Stimulated activated CD4-positive, alpha-beta T cell treated with anti-CD3 and anti-CD28 coated beads, Interleukin-15, amount 100 ng/mL, for 1 hour (primary cell): ENCODE measurements at places on chromosomes 7 and 10.

GRCh38 chr10:76555067-76555670 lies 1082.4 kb downstream of the KCNMA1 start:
- no peak for DNase-seq

DNA sequence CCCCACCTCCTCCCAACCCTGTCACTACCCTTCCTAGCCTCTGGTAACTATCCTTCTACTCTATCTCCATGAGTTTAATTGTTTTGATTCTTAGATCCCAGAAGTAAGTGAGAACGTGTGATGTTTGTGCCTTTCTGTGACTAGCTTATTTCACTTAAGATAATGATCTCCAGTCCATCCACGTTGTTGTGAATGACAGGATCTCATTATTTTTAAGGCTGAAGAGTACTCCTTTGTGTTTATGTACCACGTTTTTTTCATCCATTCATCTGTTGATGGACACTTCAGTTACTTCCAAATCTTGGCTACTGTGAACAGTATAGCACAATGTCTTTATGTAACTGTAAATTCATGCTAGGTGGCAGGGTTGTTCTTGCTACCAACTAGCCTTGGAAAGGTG lies 461.6 kb downstream of the PLXDC2 start:
- DNase-seq: no peak

DNA sequence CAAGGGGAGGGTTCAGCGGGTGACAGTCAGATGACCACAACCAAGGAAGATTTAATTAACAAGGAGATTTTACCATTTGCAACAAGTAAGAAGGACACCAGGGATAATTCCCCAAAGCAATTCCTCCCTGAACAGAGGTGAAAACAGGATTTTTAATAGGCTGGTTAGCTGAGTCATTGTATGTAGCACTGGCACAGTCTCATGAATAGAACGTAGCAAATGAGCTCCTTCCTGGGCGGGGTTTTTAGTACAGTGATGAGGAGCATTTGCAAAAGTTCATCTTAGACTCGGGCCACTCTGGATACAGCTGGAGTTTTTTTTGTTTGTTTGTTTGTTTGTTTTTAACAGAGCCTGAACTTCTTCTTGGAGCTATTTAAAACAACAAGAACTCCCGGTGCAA lies 39.0 kb downstream of the TAC1 start:
- no peak for DNase-seq

GRCh38 chr10:100969187-100970075 lies at the start of gene SEMA4G:
Gene SEMA4G, plus strand, starts transcription at chr10:100969504. Its CDS starts 3,409 bp downstream, at chr10:100972913.
- no peak for DNase-seq

- DNase-seq: no peak
Observed at GRCh38 chr10:58109731-58110130, 158.0 kb downstream of the IPMK start.

- no peak for DNase-seq
Observed at GRCh38 chr7:17339139-17339538, 40.7 kb downstream of the AHR start.

- no peak for DNase-seq
Observed at GRCh38 chr10:71266918-71267442, 52.1 kb upstream of the SLC29A3 start.

DNA sequence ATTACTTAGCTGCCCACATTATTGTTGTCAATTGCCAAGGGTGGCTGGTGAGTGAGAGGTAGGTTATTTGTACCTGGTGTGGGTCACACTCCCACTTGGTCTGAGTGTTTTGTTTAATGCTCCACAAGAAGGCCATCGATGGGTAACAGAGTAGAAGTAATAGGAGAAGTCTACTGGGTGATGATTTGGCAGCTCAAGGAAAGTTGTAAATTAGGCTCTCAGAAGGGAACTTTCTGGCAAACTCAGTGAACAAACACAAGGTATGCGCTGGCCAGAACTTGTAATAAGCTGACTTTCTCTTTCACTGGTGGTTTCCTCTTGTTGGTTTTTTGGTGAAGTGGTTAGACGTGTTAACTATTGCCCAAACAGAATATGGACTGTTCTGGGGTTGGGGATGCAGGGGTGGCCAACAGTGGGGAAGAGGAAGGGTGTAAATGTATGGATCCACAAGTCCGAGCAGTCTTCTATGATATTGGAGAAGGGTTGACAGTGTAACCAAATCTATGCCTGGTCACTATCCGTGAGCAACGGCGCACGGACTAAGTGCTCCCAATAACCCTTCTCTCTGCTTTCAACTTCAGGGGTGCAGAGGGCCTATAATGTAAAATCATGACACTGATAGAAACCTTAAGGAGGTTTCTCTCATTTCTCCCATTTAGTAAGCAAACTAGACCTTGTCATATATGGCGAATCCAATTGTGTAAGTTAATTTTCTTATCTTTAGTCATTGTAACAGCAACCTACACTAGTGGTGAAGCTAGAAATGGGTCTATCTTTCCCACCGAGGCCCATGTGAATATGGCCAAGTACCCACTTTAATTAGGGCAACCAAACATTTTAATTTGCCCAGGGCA lies 212.8 kb downstream of the PTEN start:
- DNase-seq: no peak

DNA sequence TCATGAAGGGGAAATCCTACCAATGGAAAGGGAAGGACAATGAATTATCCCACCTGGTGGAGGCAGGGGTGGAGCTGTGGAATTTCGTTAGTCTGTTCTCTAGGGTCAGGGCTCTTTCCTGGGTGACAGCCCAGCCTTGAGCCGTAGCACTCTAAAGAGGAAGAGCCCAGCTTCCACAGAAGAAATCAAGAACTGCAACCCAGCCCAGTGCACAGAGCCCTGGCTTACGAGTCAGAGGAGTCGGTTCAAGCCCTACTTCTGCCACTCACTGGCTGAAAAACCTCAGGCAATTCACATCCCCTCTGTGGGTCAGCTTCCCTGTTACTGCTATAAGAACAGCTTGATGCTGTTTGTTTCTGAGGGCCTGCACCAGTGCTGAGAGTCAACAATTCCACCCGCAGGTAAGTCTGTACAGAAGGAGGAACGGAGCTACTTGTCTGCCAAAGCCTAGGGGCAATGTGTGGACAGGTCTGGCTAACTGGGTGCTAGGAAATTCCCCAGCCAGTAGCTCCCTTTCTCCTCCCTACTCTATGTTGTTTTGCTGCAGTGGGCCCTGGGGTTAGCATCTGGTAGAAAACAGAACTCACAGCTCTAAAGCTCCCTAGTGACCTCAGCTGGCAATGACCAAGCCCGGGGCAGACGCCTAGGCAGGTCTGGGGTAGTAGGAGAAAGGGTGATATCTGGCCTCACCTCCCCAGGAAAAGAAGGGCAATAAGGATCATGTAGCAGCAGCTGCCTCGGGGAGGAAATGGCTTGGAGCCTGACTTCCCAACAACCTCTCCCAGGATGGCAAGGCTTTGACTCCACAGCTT lies 3.3 kb downstream of the AVPI1 start:
- no peak for DNase-seq

DNA sequence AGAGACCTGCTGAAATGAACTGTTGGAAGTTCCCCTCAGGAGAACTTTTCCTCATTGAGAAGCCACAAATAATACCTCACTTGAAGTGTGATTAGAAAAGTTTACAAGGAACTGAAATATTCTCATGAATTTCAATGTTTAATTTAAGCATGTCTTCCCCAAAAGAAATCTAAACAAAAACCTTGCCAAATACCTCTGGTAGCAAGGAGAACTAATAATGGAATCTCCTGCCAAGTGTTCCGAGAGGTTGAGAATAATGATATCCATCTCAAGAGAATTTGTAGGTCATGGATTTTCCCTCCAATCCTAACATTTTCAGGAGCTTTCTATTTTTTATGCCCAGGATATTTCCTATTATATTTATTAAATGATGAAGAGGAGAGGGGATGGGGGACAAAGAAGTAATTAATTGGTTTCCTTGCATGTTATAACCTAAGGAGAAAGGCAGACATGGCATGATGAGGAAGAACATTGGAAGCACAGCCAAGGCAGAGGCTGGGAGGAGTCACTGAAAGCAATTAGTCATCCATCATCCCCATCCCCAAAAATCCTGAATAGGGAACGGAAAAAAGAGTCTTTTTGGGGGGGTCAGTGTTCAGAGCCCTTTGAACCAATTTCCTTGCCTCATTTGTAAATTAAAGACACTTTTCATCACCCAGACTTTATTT lies 93.6 kb upstream of the IL6 start:
- no peak for DNase-seq

- no peak for DNase-seq
Observed at GRCh38 chr10:126663880-126664279, 6.6 kb downstream of the C10orf90 start.

DNA sequence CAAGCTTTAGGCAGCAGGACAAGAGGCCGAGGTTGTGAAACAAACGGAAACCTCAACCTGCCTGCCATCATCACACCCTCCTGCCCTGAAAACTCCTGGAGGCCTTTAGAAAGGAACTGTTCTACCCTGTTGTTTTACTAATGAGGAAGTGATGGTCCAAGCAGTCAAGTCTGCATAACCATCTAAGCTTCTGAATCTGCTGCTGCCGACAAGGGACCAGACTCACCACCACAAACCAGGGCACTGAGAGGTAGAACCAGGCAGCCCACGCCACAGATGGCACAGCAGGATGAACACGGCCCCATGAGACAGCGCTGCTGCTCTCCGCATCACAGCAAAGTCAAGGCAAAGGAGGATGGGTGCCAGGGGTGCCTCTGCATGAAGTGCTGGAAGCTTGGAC lies 209.4 kb downstream of the CELF2 start:
- DNase-seq: no peak

DNA sequence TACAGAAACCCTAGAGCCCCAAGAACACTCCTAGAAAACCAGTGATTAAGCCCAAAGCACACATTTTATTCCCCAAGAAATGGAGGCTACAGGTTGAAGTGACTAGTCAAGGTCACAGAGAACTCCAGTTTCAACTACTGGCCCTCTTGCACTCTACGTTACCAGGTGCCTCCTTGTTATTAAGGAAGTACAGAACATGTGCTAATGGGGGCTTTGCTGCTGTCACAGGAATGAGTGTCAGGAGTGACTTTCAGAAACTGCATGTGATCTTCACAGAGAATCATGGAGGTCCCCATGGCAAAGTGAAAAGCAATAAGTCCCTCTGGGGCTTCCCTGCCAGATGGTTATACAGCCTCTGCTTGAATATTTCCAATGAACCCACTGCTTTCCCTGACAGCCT lies 19.3 kb downstream of the JAZF1 start:
- no peak for DNase-seq

- no peak for DNase-seq
Observed at GRCh38 chr10:76921383-76922010, 716.1 kb downstream of the KCNMA1 start.

DNA sequence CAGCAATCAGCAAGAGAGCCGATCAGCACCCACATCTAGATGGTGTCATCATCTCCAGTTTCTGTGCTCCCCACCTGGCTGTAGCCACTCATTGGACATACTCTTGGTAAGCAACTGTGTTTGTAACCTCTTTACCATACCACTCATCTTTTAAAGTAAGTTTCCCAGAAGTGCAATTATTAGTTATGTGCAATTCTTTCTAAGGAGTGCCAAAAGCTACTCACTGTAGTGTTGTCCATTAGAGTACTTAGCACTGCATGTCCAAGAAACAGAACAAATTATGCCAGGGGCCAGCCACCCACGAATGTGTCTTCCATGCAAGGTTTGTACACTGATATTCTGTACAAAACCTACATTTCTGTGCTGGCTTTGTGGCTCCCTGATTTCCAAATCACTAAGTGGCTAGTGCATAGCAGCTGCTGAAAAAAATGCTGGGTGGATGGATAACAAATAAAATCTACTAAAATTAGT lies 131.9 kb downstream of the SRPK2 start:
- DNase-seq: no peak

- DNase-seq: no peak
Observed at GRCh38 chr7:114823290-114823689, 98.6 kb upstream of the MDFIC start.
